ENCODE measurements at places on chromosomes 6 and 20.

- no peak for DNase-seq
These were observed 27.2 kb upstream of the HMGN3 start for GRCh38 chr6:79261666-79262065.

DNA sequence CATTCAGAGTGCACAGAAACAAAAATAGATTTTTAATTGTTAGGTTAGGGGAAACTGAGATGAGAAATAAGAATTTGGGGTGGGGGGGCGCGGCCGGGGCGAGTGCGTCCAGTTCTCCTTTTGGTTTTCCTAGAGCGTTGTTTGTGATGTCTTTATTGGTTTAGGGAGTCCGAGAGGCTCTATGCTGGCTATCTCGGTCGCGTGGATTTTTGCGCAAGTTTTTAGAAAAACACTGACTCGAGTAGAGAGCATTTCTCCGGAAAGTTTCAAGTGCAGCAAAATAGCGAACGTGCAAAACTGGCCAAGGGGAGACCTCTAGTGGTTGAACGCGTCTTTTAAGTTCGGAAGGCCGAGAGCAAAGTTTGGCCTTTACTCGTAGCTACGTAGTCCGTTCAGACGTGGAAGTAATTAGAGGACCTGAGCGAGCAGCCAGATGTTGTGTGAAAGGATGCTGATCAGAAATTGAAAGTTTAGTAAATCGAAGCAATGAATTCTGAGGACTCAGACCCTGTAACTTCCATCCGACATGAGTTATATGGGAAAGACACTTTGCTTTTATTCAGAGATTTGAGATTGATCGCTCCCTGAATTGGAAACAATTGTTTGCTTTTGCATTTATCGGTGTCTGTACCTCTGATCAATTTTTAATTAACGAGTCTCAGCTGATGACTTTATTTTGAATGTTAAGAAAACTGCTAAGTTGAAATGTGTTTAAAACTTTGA lies 2.7 kb downstream of the L3MBTL3 start:
- DNase-seq = peak; percentile 64

GRCh38 chr20:22100686-22101085 lies 395.2 kb downstream of the PAX1 start:
- DNase-seq = no peak

- DNase-seq = no peak
These were observed 179.2 kb upstream of the PROKR2 start for GRCh38 chr20:5495939-5496338.

GRCh38 chr6:30724906-30725667 lies 4.9 kb downstream of the TUBB start:
- DNase-seq = no peak

GRCh38 chr6:32815115-32815514 lies 1.7 kb downstream of the HLA-DOB start:
- no peak for DNase-seq

- no peak for DNase-seq
These were observed 24.2 kb upstream of the FRMD1 start for GRCh38 chr6:168103050-168103830.

DNA sequence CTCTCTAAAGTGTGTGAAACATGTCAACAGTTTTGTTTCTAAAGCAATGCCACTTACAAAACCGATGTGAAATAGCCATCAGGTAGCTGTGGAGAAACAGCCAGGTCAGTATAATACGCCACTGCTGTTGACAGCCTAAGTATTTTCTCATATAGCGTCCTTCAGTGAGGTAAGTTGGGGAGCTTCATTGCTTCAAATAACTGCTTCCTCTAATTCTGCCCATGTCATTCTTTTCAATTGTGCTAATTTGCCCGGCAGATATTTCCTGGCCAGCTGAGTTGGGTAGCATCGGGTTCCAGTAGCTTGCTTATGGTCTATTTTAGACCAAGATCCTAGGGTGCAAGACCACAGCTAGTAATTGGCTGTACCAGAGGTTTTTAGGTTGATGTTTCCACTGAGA lies 2.1 kb upstream of the ARMC2 start:
- no peak for DNase-seq

GRCh38 chr6:142947714-142948480 lies 2.9 kb upstream of the HIVEP2 start:
- no peak for DNase-seq

All from HTR-8/SVneo (cell line).